ENCODE measurements at places on chromosomes 3 and 15.

- DNase-seq, result peak; percentile 29
Observed at GRCh38 chr3:12436514-12437220, 47.6 kb upstream of the TSEN2 start.

GRCh38 chr3:71360180-71360579, 223.3 kb downstream of the FOXP1 start:
- no peak for DNase-seq

DNA sequence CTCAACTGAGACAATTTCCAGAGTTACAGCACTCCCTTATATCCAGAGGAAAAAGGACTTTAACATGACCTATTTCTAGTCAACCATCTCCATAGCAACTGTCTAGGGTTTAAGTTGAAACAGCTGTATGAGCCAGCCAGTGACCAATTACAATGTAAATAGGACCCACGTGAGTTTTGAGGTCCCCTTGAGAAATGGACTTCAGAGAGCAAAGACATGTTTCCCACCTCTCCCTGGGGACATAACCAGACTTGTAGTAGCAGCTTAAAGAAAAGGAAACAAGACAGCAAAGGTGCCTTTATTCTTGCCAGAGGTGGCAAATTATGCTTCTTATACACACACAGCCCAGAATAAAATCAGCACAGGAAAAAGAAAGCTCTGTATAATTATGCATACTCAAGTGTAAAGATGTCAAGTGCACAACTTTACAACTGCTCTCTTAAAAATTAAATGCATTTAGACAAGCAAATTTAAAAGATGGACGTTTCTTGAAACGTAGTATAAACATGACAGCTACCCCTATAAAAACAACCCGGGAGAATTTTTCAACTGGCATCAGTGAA, 40.2 kb downstream of the SUMF1 start:
- DNase-seq, result no peak

- no peak for DNase-seq
Observed at GRCh38 chr15:42349186-42349585, 10.1 kb upstream of the CAPN3 start.

- no peak for DNase-seq
Observed at GRCh38 chr15:85162237-85162636, 180.6 kb downstream of the PDE8A start.

DNA sequence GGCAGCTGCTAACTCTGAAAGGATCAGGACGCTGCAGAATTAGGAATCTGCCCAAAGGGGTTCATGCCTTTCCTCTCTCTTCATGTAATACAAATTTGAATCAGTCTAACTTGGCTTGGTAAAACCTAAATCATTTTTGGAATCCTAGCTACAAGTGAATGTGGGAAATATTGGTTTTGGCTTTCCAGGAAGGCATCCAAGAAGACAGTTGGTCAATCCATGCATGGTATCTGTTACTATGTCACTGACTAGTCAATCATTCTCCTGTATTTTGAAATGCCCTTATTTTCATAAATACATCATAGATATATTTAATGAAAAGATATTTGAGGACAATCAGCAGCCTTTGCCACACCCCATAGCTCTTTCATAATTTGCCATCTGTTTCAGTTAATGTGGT, 7.5 kb upstream of the PLS1 start:
- DNase-seq, result no peak

All from Ammon's horn (tissue), 1 donor.